ENCODE measurements at places on chromosomes 2 and 18. TPM values are rescaled to one million over a fixed set of nuclear protein-coding genes. Genes with fewer than 3 reads are reported as not detected.

- no peak for DNase-seq
Observed at GRCh38 chr18:48868468-48869466, 82.0 kb downstream of the SMAD7 start.

DNA sequence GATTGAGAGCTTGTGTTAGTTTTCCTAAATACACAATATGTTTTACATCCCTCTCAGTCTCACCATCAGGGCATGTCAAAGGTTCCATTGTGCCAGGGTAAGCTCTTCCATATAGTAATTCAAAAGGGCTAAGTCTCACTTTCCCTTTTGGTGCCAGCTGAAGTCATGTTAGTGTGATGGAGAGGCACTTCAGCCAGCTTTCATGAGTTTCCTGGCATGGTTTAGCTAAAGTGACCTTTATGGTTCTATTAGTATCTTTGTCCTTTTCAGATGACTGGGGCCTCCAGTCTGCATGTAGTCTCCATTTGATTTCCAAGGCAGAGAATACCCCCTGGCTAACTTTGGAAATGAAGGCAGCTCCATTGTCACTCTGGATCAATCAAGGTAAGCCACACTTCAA lies 27.2 kb downstream of the NAT8 start:
- DNase-seq = no peak

- no peak for DNase-seq
Observed at GRCh38 chr2:205361970-205362369, 320.3 kb upstream of the NRP2 start.

DNA sequence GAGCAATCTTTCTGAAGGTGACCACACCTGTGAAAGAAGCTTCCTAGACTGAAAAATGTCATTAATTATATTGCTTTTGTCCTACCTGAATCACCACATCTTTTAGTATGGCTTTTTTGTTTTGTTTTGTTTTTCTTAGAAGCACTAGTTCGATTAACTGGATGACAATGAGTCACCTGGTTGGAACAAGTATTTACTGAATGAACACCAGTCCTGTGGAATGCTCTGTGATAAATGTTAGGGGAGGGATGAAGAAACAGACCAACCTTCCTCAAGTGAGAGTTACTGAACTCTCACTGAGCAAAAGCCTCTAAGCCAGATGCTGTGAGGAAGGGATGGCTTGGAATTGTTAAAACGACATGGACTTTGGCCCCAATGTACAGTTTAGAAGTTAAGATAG lies 26.8 kb upstream of the DCC start:
- no peak for DNase-seq

DNA sequence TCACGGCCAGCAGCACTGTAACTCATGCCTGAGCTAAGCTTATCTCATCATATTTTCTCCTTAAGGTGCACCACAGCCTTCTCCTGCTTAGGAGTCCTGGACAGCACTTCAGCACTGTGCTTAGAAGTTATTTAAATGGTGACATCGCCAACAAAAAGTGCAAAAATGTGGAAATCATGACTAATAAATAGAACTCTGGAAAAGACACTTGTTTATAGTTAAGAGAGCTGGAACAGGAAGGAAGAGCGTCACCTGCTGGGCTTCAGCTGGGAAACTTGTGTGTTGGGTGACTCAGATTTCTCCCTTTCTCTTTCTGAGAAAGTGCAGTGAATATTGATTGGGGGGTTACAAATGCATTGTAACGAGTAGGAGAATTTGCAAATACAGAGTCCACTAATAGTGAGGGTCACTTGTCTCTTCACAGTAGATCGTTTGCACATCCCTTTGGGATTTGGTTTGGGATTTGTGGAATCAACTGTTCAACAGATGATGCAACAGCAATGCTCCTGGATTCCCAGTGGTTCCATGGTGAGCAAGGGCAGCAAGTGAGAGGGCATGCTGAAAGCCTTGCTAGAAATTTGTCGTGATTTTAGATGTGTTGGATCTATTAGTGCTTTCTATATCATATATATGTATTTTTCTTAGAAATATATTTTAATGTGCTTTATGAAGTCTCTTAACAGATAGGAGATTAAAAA lies 84.2 kb downstream of the DOK6 start:
- DNase-seq = peak; percentile 18

DNA sequence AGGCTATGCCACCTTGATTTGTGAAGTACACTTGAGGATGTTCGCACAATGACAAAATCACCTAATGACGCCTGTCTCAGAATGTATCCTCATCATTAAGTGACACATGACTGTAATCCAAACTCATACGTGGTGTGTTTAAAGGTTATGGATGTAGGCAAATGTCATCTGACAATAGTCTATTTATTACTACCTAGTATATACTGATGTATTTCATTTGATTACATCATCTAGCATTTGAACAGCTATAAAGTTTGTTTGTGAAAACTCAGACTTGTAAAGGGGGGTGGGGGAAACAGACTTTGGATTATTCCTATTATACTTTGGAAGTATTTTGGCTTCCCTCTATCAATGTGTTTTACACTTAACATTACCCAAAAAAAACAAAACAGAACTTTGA lies 129.9 kb downstream of the TANC1 start:
- no peak for DNase-seq

DNA sequence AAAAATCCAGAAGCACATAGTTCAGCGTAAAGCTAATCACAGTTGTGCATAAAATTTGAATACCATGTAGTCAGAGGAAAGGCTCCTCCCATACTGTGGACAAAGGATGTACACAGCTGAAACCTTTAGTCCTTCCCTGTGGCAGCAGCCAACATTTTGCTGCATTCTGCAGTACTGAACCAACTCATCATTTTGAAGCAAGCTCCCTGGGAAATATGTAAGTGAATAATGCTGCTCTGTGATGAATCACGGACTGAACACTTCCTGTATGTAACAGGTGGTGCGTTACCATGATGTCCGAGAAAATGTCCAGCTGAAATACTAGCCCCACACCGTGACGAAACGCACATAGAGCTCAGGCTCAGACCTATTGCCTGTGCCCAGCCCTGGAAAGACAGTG lies 421.1 kb upstream of the RAB12 start:
- DNase-seq = peak; percentile 67

DNA sequence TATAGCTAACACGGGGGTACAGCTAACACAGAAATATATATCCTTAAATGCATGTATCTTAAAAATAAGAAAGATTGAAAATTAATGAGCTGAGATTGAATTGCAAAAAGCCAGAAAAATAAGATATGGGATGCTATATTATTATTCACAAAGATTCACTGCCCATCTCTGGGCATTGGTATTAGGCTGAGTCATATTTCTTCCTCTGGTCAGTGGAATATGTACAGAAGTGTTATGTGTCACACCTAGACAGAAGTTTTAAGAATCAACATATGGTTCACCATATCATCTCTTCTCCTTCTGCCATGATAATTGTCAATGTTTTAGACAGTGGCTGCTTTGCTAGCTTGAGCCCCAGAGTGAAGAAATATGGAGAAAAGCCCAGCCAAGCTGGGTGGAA lies 14.0 kb upstream of the MCFD2 start:
- DNase-seq = no peak

- no peak for DNase-seq
Observed at GRCh38 chr2:232563580-232563979, 13.1 kb downstream of the EIF4E2 start.

GRCh38 chr2:10513201-10513600 lies 65.1 kb upstream of the ODC1 start:
- DNase-seq = no peak

GRCh38 chr2:132478461-132479105 lies 62.0 kb downstream of the GPR39 start:
- no peak for DNase-seq

- no peak for DNase-seq
Observed at GRCh38 chr2:84970210-84970867, 622 bp upstream of the KCMF1 start.

DNA sequence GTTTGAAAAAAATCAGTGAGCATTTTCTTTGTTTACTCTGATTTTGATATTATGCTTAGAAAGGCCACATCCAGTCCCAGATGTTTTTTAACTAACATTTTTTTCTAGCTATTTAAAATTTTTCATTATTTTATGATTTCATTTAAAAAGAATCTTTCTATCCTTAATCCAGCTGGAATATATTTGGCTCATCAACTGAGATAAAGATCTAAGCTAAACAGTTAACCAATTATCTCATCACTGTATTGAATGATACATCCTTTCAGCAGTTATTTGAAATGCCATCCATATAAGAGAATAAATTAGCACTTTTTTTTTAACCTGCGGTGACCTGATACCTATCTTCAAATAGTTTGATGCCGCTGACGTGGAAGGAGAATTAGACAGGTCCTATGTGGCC lies 245.5 kb upstream of the COPS8 start:
- DNase-seq = no peak

DNA sequence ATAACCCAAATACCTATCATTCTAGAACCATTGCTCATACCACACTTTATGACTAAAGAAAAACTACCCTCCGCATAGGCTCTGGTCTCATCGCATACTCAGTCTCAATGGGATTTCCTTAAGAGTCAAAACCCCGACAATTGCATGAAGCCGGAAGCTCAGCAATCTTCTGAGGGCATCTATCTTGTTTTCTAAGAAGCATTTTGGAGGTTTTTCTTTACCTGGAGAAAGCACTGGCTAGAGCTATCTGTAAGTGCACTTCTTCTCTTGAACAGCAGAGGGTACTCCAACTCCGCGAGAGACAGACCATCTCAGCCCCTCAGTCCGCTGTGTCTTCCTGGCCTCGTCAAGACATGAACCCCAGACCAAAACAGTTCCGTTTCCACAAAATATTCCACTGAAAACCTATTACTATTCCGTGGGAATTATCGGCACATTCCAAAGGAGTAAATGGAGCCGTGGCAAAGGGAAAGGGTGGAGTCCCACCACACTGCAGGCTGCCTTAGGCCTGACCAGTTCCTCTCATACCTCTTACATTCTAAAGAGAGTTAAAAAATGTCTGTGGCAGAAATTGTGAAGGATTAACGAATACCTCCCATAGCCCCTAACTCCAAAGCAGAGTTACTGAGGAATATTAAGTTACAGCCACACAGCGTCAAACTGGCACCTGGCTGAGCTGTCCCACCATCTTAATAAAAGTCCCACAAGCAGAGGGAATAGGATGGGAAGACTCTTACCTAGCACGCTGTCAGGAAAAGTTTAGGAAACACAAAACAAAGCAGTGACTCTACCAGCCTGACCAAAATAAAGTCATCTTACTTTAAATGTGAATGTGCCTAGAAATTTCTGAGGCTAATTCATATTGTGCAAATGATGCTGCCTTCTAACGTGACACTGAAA lies 325.6 kb upstream of the VRK2 start:
- peak; percentile 20 for DNase-seq

The SERPINB4 gene
- not detected for polyA plus RNA-seq

Measured in AG04450 (cell line).